Kasumi-1 (cell line): ENCODE measurements at places on chromosomes 6 and 20.

GRCh38 chr6:143158113-143158581 is 97.5 kb downstream of the AIG1 start:
- DNase-seq = no peak

GRCh38 chr6:110544472-110544871 is 68.1 kb upstream of the SLC22A16 start:
- DNase-seq = no peak

DNA sequence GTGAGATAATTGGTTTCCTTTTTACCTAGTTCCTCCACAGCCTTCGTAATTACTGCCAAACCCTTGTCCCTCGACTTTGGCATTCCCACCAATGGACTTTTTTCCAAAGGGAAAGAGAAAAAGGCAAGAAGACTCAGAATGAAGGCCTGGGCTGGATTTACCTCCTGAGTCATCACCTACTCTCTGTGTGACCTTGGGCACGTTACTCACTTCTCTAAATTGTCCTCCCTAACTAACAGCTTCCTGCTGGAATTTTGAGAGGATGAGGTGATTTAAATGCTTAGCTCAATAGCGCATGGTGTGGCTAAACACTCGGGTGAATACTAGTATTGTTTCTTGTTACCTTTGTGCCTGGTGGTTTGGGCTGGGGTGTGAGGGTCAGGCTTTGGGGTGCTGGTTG is 146.6 kb downstream of the DHX35 start:
- no peak for DNase-seq

DNA sequence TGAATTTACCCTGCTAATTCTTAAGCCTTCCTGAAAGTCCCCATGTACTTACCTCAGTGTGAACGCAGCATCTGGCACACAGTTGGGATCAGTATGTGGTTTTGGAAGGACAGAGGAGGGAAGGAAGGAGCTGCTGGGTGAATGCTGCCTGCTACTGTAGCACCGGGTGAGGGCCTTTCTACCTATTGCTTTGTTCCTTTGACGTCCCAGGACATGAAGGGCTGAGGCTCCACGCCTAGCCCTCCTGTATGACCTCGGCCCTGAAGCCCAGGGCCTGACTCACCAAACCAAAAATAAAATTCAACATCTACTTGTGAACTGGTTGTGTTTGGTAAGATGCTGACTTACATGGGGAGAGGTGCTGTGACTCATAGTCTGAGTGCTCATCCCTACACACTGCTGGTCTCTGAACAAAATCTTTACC is 51.1 kb downstream of the ARID1B start:
- DNase-seq = no peak

- DNase-seq = no peak
These were observed 51.4 kb downstream of the SULF2 start for GRCh38 chr20:47733892-47734291.

- no peak for DNase-seq
These were observed 144.2 kb downstream of the REV3L start for GRCh38 chr6:111338843-111339242.

GRCh38 chr6:91718198-91718597 is 1131.3 kb upstream of the MAP3K7 start:
- DNase-seq = no peak

GRCh38 chr6:132496519-132497180 is 16.3 kb downstream of the STX7 start:
- no peak for DNase-seq

DNA sequence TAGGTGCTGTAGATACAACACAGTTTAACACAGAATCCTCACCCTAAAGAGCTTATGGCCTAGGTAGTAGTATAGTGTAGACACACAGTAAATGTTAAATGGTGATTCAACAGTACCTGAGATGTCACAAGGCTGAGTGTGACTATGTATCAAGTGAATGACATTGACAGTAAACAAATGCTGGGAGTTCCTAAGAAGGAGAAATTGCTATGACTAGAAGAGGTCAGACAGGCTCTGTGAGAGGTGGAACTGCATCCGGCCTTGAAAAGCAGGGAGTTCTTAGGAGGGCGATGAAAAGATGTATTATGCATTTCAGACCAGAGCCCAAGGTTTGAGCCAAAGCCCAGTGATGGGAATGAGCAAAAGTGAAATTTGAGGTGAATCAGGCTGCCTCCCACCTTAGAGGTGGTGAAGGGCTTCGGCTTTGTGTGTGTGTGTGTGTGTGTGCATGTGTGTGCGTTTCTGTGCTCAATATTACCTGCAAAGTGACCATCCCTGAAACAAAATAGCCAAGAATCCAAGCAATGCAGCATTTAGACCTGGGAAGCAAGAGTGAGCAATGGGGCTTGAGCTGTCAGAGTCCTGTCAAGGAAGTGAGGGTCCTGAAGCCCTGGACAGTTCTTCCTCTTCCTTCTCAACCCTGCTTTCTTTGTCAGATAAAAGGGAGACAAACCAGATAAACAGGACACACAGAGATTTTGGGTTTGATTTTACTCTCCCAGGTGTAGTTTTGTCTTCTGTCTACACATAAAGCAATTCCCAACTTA is 32.3 kb upstream of the CITED2 start:
- DNase-seq = no peak

DNA sequence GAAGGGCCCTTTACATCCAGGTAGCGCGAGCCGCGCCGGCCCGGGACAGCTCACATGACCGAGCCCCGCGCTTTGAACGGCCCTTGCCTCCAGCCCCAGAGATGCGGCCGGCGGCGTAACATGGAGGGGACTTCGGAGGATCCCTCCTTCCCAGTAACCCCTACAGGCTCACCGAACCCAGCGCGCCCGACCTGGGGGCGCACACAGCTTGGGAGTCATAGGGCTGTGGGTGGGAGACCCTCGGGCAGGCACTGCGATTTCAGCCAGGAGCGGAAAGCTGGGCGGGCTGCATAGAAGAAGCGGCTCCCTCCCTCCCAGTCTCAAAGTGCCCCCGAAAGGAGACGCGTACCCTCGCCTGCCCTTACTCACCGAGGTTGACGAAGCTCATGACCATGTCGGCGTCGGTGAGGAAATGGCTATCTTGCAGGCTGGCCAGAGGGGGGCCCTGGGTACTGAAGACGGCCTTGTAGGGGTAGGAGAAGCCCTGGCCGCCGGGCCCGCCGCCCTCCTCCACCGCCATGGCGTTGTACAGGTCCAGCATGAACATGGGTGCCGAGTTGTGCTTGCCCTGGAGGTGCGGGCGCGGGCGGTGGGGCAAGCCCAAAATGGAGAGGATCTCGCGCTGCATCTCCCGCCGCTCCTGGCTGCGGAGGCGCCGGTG is 975 bp downstream of the BMP7 start:
- no peak for DNase-seq
